ENCODE measurements at places on chromosomes 6 and 20.

GRCh38 chr6:43070028-43070632 lies 6.0 kb upstream of the PTK7 start:
- no peak for DNase-seq

DNA sequence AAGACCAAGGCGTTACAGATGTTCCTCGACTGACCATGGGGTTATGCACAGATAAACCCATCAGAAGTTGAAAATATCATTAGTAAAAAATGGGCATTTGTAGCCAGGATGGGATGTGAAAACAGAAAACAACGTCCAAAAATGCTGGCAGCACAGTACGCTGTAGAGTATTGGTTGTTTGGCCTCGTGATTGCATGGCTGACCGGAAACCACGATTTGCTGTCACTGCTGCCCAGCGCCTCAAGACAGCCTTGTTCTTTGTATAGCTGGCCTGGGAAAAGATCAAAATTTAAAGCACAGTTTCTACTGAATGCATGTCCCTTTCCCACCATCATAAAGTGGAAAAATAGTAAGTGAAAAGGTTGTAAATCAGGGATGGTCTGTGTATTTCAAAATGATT lies 41.9 kb downstream of the MTHFD1L start:
- DNase-seq, result no peak

DNA sequence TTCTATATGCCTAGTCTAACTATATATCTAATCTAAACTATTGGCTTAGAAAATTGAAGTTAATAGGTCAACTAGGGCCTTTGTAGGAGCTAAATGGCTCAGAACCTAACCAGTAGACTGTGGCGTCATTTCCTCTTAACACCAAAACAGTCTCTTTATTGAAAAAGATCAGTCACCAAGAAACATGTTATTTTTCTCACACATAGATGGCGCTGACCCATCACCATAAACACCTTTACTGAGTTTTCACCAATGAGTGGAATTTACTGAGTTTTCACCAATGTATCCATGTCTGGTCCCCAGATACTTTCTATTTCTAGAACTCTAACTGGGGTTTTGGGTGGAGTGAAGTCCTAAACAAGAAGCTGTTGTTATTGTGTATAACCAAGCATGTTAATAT lies 636.0 kb downstream of the BCKDHB start:
- DNase-seq, result no peak

DNA sequence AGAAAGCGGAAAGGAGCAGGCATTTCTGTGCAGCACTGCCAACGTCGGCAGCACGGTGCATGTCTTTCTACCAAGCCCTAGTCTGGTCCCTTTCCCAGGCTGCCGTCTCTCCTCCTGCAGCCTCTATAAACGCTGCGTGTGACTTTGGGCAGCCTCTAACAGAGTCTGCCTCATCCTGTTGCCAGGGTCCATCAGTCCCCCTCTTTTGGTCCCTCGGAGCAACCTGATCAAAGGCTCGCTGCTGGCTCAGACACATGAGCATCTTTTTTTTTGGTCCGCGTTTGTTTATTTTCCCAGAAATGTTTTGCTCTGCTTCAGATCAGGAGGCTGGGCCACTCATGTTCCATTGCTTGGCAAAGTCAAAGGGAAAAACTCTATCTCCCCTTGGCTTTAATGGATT lies 166.8 kb upstream of the CST7 start:
- no peak for DNase-seq

DNA sequence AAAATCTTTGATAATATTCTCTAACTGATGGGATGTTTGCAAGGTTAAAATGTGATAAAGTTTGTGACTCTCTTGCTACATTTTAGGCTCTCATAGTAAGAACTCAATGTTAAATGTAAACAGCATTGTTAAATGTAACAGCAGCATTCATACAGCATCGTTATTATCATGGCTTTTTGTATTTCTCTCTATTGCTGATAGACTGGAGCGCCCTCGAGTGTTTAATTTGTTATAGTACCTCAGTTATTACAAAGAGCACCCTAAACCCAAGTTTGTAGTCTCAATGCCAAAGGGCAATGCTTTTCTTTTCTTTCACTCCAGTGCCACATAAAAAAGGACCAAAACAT lies 14.9 kb upstream of the TTPAL start:
- no peak for DNase-seq

- no peak for DNase-seq
These were observed 59.9 kb upstream of the MAP7 start for GRCh38 chr6:136609873-136610706.

- no peak for DNase-seq
These were observed 44.9 kb upstream of the SUPT3H start for GRCh38 chr6:45422503-45423110.

DNA sequence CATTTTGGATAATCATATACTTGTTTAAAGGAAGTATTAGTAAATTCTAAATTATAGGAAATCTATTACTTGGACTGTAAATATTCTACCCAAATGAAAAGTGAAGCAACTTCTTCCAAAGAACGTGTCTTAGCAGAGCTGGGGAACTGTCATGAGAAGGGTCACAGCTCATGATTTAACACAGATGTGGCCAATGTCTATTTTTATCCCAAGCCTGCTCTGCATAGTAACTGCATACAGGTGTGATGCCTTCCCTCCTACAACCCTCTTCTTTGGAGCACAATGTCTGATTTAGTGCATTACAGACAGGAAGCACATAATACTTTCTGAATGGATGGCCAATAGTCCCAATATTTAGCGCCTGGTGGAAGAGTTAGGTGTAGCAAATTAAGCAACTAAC lies 138.7 kb upstream of the THEMIS start:
- DNase-seq, result no peak

DNA sequence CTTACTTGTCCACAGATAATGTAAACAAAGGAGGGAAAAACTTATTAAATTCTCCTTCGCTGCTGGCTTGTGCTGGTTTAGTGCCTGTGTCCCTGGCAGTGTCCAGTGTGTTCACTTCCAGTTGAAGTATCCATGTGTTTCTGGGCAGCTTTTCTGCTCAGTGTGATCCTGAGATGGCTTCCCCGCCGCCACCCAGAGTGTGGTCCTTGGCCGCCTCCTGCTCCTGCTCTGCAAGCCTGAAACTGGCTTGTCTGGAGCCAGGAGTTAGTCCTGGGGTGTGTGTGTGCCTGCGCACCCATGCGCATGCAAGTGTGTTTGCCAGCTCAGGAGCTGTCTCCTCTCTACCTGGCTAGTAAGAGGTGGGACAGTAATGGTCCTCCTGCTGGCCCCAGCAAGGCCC lies 7.2 kb downstream of the BTBD3 start:
- no peak for DNase-seq

GRCh38 chr6:22765015-22765414 lies 195.6 kb downstream of the HDGFL1 start:
- DNase-seq, result no peak

DNA sequence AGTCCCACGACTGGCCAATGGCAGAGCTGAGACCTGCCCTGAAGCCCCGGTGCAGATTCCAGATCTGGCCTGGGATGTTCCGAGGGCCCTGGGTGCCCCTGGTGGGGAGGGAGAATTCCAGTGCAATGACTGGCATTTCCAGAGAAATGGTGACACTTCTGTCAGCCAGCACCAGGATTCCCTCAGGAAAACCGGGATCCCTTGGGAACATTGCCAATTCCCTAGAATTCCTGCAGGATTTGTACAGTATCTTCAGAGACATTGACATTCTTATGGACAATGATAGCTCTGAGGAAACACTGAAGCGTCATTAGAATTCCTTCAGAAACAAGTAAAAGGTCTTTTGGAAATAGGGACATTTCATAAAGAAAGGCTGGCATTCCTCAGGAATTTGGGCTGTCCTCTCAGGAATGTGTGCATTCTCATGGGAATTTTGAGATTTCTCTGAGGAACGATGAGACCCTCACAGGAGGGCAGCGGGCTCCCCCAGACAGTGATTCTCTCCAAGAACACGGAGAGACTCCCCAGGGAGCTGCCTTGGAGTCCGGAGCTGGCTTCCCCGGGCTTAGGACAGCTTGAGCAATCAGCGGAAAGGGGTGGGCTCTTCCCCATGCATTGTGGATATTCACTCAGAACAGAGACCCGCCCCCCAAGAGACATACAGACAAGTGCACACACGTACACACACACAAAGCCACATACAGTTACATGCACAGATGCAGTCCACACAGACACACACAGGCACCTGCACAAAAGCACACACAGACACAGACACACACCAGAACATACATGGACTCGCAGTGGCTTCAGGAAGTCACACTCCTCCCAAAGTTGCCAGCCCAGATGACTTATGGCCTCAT lies 35.2 kb upstream of the BPIFA2 start:
- no peak for DNase-seq

- DNase-seq, result no peak
These were observed 50.5 kb downstream of the HNF4A start for GRCh38 chr20:44405785-44406571.

DNA sequence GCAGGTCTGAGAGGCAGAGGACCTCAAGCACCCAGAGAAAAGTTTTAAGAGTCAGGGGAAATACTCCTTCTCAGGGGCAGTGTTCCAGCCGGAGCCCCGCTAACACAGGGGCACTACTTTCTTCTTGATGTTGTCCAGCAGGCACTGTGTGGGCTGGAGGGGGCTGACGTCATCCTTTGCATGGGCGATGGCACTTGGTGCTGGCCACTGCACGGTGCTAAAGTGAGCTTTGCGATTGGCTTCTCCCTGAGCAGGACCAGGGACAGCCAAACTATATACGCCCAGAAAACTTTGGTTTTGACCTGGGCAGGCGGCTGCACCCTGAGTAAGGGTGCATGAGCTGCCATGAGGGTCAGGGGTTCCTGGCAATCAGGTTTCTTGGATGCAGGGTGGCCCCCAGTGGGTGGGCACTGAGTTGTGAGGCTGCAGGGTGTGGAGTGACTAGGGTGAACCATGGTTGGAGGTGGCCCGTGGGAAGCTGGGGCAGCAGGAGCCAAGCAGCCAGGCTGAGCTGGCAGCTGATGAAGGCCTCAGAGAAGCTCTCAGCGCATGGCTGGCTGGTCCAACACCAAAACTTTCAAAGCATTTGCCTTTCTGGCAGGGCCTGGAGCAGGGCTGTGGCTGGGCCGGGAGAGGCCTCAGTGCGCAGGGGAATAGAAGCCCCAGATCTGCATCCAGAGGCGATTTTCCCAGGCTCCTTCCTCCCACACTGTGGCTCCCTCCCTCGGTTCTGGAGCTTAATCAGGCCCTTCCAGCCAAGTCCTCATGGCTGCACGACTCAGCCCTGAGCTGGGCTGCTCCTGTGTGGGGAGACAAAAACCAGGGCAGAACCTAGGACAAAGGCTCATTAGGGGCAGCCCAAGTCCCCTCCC lies 18.3 kb downstream of the MRPS18A start:
- DNase-seq, result no peak

DNA sequence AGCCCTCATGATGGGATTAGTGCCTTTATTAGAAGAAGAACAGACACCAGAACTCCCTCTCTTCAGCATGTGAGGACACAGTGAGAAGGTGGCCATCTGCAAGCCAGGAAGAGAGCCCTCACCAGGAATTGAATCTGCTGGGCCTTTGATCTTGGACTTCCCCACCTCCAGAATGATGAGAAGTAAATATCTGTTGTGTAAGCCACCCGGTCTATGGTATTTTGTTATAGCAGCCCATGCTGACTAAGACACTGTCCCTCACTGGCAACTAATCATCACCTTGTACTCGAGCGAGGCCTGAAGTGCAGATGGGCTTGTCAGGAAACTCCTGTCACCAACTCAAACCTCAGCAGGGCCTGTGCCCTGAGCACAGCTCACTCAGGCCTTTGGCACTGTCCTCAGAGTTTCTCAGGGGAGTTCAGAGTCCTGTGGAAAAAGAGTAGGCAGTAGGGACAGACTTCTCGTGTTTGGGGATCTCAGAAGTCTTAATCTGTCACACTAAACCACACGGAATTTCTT lies 62.0 kb downstream of the UST start:
- no peak for DNase-seq

DNA sequence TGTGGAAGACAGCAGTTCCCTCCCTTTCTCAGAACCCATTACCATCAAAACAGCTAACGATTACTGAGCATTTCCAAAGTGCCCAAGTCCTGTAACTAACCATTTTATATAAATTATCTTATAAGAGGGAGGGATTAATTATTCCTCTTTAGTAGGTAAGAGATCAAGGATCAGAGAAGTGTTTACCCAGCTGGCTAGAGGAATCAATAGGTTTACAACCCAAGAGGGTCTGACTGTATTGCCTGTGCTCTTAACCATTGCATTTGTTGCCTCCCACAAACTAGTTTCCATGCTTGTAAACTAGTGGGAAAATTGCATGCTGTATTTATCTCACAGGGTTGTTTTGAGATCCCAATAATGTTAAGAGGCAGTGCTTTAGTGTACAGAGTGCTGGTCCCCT lies 3.7 kb upstream of the DBNDD2 start:
- no peak for DNase-seq

- DNase-seq, result no peak
These were observed 134.5 kb downstream of the VEGFA start for GRCh38 chr6:43904311-43905123.

DNA sequence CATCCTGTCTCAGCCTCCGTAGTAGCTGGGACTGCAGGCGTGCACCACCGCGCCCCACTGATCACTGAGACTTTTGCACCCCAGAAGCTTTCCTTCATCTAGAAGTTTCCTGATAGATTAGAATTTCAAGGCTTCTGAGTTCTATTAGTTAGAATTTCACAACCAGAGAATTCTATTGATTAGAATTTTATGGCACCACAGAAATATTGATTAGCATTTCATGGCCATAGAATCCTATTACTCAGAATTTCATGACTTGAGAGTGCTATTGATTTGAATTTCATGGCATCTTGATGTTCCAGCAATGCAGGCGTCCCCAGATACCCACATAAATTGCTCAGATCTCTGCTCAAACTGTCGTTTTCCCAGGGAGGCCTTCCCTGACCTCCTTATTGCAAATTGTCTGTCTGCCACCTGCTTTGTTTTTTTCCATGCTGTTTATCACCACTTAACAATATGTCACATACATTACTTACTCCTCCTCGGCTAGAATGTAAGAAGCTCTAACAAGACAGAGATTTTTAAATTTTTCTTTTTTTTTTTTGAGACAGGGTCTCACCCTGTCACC lies 16.9 kb upstream of the CBFA2T2 start:
- no peak for DNase-seq

DNA sequence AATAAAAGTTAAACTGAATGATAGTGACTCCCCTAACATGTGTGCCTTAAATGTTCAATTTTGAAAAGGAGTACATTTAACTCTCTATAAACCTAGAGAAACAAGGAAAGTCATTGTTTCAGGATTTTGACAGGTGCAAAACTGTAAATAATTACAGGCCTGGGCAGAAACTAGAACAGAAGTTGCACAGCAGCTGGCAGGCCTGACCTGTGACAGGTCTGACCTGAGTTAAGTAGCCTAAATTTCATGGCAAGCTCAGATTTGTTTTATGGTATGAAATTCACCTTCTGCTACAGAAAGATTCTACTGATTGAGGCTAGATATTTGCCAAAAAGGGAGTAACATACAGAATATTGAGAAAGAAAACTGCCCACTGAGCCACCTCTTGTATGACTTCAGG lies 166.1 kb downstream of the CDKAL1 start:
- no peak for DNase-seq

DNA sequence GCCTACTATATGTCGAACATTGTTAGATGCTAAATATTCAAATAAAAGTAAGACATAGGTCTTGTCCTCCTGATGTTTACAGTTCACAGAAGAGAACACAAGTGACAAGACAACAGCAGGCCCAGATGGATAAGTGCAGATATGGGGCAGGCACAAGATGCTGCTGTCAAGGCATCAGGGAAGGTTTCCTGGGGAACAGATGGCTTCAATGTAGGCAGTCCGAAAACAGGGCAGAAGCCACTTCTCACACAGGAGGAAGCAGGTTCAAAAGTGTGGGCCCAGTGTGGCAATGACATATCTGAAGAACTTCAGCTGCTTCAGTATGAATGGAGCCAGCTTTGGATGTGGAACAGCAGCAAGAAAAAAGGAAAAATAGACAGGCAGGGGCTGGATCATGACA lies 32.5 kb downstream of the HLA-DPB1 start:
- no peak for DNase-seq

GRCh38 chr6:38259736-38260135 lies 380.0 kb downstream of the BTBD9 start:
- DNase-seq, result no peak
